ENCODE measurements at places on chromosomes 16 and 17. TPM values are rescaled to one million over a fixed set of nuclear protein-coding genes. Genes with fewer than 3 reads are reported as not detected.

Gene PRPSAP2
- polyA plus RNA-seq, result 53.3 TPM

Gene KRTAP4-5
- polyA plus RNA-seq, result not detected

Gene SLFN11
- 11.0 TPM for polyA plus RNA-seq

Gene KIFC3
- not detected for polyA plus RNA-seq

Gene SLC13A5
- polyA plus RNA-seq, result not detected

Gene TOX3
- not detected for polyA plus RNA-seq

Gene HS3ST3A1
- polyA plus RNA-seq, result not detected

Gene EMP2
- not detected for polyA plus RNA-seq

Gene MYH8
- not detected for polyA plus RNA-seq

Gene NMRAL1
- polyA plus RNA-seq, result 32.2 TPM

Gene GALNS
- 10.5 TPM for polyA plus RNA-seq

Gene EME1
- polyA plus RNA-seq, result 0.78 TPM

Gene CAMKK1
- polyA plus RNA-seq, result 0.69 TPM

Gene JPH3
- polyA plus RNA-seq, result not detected

- no peak for DNase-seq
Measured at GRCh38 chr16:30528799-30529457, 2.6 kb upstream of the ZNF768 start.

DNA sequence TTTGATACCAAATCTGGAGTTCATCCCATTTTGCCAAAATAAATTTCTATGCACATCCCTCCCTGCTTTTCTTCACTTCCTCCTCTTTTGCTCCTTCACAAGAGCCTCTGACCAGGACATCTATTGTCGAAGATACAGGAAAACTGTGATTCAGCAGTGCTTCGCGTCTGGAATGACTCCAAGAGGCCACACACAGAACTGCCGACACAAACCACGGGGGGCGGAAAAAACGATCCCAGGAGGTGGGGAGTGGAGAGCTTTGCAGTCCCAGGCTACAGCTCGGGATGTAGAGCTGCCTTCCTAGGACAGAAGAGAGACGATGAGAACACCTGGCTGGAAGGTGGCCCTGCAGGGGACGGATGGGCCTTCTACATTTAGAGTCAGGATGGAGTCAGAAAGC, 102.8 kb downstream of the XYLT1 start:
- no peak for DNase-seq

DNA sequence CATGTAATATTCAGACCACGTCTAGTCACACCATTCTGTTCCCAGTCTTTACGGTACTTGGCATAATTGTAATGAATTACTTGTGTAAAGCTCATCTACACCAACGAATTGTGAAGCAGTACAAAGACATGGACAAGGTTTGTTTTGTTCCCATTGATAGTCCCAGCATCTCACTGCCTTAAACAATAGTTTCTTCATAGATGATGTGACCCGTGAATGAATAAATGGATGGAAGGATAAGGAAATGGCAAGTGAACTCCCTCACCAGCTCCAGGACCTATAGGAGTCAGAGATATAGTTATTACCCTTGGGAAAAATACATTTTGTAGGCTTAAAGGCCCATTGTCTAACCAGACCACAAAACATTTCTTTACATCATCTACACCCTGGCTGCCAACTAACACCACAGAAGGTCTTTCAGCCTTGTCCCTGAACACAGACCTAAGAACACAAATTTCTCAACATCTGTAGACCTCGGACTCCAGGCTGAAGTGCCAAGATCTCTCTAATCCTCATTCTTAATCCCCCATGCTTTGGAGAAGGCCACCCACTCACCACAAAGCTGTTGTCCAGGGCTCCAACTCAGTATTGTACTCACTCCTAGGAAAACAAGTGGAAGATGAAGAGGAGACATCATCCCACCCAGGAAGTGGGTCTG, 38.2 kb downstream of the MAF start:
- DNase-seq, result no peak

DNA sequence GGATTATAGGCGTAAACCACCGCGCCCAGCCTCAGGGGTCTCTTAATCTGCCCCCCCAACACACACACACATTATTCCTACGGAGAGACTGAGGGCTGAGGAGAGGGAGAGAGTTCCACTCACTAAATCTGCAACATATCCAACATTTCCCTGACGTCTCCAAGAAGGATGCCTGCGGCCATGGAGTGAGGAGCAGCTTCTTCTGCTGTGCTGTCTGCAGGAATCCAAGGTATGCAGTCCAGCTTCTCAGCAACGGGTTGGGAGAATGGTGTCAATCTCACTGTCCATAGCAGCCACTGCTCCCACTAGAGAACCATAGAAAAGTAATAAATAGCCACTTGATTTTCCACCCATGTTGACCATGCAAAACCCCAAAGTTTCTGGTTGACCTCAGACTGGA, 5.1 kb upstream of the PLXDC1 start:
- DNase-seq, result no peak

DNA sequence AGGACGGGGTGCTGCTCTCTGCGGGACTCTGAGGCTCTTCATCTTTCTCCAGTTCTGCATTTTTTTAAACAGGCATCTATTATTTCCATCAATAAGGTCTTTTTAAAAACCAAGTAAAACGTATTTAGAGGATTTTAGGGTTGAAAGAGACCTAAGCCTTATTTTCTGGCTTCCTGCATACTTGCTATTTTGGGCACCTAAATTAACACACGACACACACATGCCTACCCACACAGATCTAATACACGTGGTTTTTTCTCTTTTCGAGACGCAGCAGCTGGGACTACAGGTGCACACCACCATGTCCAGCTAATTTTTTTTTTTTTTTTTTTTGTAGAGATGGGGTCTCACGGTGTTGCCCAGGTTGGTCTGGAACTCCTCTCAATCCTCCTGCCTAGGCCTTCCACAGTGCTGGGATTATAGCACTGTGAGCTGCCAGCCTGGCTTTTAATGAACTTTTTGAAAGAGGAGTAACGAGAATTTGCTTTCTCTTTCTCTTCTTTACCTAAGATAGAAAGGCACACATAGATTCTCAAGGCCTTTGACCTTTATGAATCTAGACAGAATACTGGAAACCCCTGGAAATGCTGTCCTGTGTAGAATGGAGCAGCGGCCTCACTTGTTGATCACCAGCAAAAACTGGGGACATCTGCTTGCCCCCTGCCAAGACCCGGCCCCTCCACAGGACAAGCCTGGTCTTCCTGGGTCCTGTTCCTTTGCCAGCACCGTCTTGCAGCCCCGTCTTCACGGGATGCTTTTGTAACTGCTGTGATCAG, 13.8 kb downstream of the DNAAF8 start:
- DNase-seq, result no peak

GRCh38 chr16:61014869-61015268, 1021.4 kb downstream of the CDH8 start:
- DNase-seq, result no peak

- no peak for DNase-seq
Measured at GRCh38 chr16:23687034-23687808, 8.5 kb downstream of the PLK1 start.

- DNase-seq, result no peak
Measured at GRCh38 chr17:58224315-58224714, 5.3 kb upstream of the MKS1 start.

- no peak for DNase-seq
Measured at GRCh38 chr17:1390432-1391367, 9.3 kb downstream of the YWHAE start.

DNA sequence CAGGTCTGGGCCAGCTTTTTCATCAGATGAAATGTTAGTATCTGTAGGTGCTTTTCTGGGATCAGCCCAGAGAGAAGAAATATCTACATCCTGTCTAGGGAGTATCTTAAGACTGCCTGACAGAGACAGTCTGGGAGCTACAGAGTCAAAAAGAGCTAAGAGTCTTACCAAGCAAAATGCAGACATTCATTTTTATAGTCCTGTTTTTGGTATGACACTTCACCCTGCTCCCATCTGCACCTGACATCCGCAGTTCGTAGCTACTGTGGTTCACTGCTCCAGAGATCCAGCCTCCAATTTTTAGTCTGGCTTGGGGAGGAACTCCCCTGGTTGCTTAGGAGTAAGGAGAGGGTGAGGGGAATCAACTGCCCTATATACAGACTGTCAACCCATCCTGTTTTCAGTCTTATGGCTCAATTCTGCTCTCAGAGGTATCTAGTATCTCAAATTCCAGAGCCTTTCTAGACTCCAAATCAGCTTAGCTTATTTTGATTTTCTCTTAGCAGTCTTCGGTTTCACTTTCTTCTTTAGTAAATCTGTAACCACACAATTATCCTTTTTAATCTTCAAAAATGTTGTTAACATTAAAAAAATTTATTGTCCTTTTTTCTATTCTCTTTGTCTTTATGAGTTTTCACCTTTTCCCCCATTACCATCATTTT, 97.8 kb downstream of the TMEM100 start:
- no peak for DNase-seq

DNA sequence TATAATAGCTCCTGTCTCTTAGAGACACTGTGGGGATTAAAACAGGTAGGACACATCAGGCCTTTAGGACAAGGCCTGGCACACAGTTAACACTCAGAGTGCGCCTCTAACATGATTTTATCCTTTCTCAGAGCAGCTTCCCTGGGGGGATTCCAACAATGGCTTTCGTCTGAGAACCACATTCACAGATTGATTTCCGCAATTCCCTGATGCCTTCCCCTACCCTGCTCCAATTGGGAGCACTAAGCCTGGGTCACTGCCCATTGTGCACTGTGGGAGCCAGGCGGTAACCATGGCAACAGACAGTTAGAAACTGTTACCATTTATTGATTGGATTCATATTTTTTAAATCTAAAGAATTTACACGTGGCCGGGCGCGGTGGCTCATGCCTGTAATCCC, 5.9 kb upstream of the ALKBH5 start:
- DNase-seq, result no peak

GRCh38 chr16:58492735-58493134, 7.2 kb upstream of the NDRG4 start:
- DNase-seq, result no peak

DNA sequence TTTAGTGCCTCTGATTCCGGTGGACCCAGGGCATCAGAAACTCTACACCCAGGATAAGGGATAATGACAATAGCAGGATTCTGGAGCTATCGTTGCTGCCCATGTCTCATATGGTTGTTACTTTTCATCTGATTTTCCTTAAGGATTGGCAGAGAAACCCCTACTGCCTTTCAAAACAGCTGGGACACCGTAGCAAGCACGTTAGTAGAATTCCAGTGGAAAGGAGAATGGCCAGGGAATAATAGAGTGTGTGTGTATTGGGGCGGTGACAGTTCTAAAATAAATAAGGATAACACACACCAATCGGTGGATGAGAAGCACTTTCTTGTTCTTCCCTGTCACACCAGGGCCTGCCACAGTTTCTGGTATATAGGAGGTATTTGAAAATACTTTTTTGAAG, 251.8 kb downstream of the HAPSTR1 start:
- no peak for DNase-seq

- no peak for DNase-seq
Measured at GRCh38 chr17:51124640-51125503, 4.2 kb upstream of the SPAG9 start.

DNA sequence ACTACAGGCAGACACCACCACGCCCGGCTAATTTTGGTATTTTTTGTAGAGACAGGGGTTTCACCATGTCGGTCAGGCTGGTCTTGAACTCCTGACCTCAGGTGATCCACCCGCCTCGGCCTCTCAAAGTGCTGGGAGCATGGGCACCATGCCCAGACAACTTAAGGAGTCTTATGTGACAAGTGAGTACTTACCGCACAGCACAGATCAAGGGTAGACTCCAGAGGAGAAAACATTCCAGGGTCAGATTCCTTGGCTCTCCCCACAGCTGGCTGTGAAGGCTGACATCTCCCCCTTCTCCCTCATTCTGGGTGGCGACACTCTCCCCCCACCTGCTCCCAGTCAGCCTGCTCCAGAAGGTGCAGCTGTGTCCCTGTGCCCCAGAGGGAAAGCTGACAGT, 10.6 kb downstream of the ZSCAN10 start:
- no peak for DNase-seq

DNA sequence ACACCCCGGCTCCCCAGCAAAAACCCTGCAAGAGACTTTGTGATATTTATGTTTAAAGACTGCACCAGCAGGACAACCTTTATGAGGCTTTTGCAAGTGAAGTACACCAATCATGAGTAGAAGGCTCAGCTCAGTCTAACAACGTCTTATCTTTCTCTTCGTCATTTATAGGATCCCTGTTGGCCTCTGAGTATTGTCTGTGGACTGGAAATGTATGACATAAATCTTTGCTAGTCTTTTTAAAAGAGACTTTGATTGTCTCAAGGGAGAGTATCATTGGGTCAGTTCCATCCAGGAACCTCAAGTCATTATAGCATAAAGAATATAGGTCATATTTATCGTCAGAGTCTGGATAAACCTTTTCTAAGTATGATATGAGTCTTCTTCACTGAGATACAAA, 505.0 kb upstream of the SOX9 start:
- DNase-seq, result no peak

GRCh38 chr16:3640632-3641501, 13.6 kb upstream of the DNASE1 start:
- DNase-seq, result no peak

DNA sequence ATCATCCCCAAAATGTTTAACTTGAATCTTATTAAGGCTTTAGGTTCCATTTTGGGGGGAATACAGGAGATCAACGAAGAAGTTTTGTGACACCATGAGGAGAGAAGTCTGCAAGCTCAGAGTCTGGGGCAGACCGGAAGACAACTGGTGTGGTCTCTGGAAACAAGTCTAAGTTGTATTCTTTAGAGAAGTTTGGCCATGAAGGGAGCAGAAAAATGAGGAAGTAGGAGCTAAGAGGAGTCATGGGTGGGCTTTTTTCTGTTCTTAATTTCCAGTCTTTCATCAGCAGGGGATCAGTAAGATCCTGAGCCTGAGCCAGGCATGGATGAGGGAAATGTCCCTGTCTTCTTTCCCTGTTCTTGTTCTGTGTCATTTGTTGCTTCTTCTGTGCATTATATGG, 35.8 kb upstream of the NF1 start:
- DNase-seq, result no peak

GRCh38 chr16:9578459-9578858, 487.0 kb downstream of the HAPSTR1 start:
- DNase-seq, result no peak

GRCh38 chr17:34865716-34866115, 95.5 kb downstream of the CCT6B start:
- no peak for DNase-seq

- DNase-seq, result no peak
Measured at GRCh38 chr16:1341495-1342420, 8.3 kb downstream of the BAIAP3 start.

GRCh38 chr16:27154705-27155521, 48.4 kb upstream of the KDM8 start:
- peak; percentile 48 for DNase-seq

Data from naive B cell (primary cell).